ENCODE measurements at places on chromosomes 3 and 15.

GRCh38 chr3:160748231-160748630 lies 7.8 kb upstream of the PPM1L start:
- DNase-seq = no peak

- DNase-seq = no peak
These were observed 474.0 kb downstream of the EPHB1 start for GRCh38 chr3:135268941-135269532.

DNA sequence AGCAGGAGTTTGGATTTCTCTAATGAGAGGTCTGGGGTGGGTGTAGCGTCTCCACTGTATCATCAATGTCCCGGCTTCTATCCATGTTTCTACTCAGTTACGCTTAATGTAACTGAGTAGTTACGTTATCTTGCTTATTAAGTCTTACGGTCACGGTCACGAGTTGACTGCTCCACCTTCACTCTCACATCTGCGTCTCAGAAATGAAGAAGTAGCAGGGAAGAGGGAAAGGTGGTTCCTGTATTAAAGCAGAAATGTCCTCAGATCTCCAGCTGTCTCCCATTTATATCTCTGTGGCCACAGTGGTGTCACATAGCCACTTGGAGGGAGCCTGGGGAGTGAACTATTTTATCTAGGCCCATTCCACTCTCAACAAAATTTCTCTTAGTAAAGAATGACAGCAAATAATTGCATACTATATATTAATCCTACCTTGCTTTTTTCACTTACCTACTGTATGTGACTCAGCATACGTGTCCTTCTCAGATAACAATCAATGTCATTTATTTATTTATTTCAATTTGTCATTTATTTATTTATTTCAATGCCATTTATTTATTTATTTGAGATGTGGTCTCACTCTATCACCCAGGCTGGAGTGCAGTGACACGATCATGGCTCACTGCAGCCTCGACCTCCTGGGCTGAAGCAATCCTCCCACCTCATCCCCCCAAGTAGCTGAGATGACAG lies 39.7 kb upstream of the RNU6-1 start:
- DNase-seq = no peak

DNA sequence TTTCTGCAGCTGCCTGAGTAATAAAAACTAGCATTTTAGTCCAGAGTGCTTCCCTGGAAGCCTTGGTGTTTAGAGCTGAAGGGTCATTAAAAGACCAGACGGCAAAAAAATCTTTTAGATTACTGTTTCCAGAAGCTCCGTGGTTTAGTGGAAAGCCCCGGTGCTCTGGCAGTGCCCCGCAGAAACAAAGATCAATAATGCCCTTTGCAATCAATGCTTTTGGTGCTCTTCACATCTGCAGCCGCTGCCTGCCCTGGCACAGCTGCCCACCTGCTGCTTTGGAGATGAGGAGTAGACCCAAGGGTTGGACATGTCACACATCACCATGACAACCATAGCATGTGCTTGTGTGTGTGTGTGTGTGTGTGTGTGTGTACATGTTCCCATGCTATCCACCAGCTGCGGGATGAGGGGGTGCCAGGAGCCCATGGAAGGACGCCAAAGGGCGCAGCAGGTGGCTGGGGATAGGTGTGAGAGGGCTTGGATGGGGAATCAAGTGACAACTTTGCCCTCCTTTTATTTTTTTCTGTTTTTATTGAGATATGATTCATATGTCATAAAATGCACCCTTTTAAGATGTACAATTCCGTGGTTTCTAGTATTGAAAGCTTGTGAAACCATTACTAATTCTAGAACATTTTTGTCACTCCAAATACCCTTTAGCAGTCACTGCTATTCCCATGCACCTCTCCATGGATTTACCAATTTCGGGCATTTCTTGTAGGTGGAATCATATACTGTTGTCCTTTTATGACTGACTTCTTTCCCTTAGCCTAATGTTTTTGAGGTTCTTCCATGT lies 75.7 kb upstream of the KLHL25 start:
- DNase-seq = no peak

DNA sequence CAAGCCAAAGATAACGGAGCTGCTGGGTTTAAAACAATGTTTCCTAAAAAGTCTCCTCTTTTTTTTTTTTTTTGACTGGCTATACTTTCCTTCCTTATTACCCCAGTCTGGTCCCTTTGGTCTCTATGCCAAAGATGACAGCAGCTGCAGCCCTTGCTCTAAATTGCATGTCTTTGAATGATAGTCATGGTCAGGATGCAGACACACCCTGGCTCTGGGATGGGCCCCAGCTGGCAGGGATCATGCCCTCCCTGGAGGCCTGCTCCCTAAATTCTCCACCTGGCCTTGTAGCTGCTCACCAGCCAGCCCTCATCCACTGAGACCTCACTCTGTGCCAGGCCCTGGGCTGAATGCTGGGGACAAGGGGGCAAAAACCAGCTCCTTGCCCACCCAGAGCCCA lies 95.8 kb downstream of the MESD start:
- DNase-seq = no peak

DNA sequence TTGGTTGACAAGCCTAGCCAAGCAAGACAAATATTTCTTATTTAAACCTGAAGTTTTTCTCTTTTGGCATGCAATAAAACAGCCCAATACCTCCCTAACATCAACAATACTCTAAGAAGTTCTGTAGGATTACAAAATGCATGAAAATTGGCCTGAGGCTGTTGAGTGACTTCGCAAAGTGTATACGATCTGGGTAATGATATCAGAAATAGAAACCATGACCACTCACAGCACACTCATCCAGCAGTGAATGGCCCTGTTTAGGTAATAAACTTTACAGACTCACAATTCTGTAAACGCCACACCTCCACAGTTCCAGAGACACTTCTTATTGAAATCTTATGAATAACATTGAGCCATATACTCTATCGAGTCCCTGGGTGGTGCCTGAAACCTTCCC lies 83.0 kb upstream of the NAALADL2 start:
- no peak for DNase-seq

DNA sequence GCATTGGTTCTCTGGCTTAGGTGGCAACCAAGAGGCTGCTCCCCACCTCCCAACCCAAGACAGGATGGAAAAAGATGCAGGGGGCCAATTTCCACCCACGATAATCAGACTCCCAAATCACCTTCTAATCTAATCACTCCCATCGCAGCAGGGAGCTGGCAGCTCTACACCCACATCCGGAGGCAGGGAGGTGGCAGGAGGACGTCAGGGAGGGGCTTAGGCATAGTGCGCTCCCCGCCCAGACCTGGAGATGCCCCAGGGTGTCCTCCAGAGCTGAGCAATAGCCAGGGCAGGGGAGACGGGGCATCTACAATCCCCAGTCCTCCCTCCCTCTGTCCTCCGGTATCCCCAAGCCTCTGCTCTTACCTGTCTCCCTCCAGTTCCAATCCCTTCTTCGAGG lies 70.5 kb upstream of the SEC13 start:
- DNase-seq = no peak

DNA sequence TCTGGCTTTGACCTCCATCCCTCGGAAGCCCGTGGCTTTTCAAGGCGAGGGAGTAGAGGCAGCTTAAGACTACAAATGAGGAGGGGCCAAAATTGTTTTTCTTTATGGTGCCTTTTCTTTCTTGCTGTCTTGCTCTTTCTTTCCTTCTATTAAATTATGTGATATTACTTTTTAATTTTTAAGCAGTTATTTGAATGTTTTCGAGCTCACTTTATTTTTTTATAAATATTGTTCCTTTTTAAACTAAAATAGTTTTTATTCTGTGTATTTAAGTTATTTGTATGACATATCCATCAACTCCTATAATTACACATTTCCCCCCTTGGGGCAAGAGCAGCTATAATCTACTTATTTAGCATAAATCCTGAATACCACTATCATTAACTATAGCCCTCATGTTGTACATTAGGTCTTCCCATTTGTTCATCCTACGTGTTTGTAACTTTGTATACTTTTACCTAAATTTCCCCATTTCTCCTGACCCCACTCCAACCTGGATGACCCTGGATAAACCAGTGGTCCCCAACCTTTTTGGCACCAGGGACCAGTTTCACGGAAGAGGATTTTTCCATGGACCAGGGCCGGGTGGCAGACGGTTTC lies 622 bp upstream of the PLSCR1 start:
- DNase-seq = no peak

DNA sequence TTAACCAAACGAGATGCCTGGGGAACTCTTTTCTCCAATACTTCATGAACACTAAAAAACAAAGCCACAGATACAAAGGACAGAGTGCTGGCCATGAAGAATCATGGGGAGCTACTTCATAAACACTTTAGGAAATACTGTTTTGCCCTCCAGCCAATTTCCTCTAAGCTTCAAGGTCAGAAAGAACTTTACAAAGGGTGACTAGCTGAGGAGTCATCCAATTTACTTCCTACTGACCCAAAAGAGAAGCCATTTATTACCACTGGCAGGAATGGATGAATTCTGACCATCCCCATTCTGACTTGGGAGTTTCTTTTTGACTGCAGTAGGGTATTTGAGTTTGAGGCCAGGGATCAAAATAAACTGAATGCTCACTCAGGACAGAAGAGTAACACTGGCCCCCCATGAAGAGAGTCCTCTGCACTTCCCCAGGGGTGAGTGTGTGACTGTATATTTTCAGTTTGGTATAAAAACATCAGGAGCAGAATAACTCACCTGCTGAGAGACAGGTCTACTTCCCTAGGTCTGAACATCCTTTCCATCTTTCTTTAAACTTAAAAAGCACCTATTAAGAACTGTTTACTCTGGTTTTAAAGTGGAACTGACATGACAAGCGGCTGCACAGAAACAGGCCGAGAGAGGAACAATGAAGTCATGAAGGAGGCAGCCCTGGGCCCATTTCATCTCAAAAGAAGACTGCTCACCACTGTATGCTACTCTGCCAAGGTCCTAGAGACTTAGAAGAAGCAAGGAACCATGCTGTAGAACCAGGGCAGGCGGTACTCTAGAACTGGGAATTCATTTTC lies 203.6 kb downstream of the TNIK start:
- no peak for DNase-seq

GRCh38 chr15:50235794-50236193 lies 29.7 kb downstream of the HDC start:
- no peak for DNase-seq

- no peak for DNase-seq
These were observed 21.4 kb upstream of the IGDCC3 start for GRCh38 chr15:65399001-65399706.

GRCh38 chr15:42037656-42038055 lies 16.8 kb upstream of the PLA2G4E start:
- DNase-seq = no peak

GRCh38 chr15:61701455-61701854 lies 358.8 kb downstream of the VPS13C start:
- DNase-seq = no peak

- DNase-seq = no peak
These were observed 25.3 kb upstream of the HRH1 start for GRCh38 chr3:11128682-11129632.

GRCh38 chr3:16600780-16601536 lies 4.3 kb downstream of the DAZL start:
- peak; percentile 48 for DNase-seq

GRCh38 chr3:106120356-106120755 lies 251.5 kb upstream of the CBLB start:
- no peak for DNase-seq

DNA sequence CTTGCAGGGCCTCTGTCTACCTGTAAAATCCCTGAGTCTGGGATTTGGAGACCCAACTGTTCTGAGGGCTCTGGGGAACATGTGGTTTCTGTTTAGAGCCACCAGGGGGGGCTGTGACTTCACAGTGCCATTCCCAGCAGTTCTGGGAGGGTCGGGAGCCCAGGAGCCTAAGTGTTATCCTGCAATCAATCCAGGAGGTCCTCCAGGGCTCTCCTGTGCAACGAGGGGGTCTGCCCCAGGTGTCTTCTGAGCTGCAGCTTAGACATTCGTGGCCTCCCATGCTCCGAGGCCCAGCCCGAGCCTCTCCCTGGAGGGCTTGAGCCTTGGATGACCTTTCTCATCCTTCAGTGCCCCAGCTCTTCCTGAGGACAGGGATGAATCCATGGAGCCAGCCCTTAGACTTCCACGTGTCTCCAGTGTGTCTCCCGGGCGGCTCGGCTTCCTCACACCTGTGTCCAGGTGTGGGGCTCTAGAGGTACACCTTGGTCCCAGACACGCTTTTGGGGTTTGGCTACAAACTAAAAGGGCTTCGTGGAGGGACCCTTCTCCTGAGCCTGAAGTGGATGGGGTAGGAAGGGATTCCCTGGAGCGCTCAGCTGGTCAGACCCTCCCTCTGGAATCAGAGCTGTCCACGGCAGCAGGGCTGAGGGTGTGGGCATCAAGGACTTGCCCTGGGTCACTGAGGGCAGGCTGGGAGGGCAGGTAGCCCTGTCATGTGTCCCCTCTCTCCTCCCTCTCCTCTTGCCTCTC lies 20.3 kb upstream of the ABTB1 start:
- DNase-seq = no peak

DNA sequence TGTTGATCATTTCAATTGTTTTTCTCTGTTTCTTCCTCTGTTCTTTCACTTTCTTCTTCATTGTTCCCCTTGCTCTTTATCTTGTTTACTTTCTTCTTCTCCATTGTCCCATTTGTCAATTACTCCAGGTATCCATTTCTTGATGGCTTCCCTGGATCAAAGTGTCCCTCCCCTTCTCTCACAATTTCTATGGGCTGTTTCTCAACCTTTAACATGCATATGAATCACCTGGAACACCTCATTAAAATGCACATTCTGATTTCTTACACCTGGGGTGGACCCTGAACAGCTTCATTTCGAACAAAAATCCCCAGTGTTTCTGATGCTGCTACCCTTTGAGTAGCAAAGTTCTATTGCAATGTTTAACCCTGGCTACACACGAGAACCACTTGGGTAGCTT lies 454.8 kb downstream of the EPHA6 start:
- DNase-seq = no peak

GRCh38 chr15:70892002-70892911 lies at the start of the genes LRRC49 and THAP10:
TSS of gene LRRC49 (plus strand) at chr15:70892826. CDS start at chr15:70892895, 69 bp downstream.
TSS of gene THAP10 (minus strand) at chr15:70892433. CDS start at chr15:70892272, 161 bp downstream.
- peak; percentile 32 for DNase-seq

DNA sequence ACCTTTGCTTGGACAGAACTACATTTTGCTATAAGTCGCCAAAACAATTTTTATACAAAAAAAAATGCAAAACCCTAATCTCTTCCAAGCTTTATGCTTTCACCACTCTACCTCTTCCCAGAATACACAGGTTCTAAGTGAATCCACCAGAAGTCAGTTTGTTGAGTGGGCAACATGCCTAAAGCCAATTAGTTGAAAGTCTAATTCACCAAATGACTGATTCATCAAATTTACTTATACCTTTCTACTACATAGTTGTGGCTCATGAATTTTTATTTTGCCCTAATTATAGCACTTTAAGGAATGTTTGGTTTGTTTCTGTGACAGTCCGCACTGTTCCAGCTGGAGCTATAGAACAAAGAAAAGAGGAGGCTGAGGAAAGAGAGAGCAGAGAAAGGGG lies 265.9 kb upstream of the TGFBR2 start:
- no peak for DNase-seq

GRCh38 chr3:9194509-9195184 lies 54.8 kb downstream of the SRGAP3 start:
- no peak for DNase-seq
